ENCODE measurements at places on chromosomes 1 and 21. TPM values are rescaled to one million over a fixed set of nuclear protein-coding genes. Genes with fewer than 3 reads are reported as not detected.

LCE1A gene
- not detected for total RNA-seq

RAB7B gene
- total RNA-seq: 1.4 TPM

TBX19 gene
- total RNA-seq: 0.93 TPM

BSND gene
- total RNA-seq: not detected

PLPPR5 gene
- not detected for total RNA-seq

GJA5 gene
- not detected for total RNA-seq

PTGFR gene
- not detected for total RNA-seq
